SK-N-SH (cell line): ENCODE measurements at places on chromosomes 13 and 19. TPM values are rescaled to one million over a fixed set of nuclear protein-coding genes. Genes with fewer than 3 reads are reported as not detected.

DNA sequence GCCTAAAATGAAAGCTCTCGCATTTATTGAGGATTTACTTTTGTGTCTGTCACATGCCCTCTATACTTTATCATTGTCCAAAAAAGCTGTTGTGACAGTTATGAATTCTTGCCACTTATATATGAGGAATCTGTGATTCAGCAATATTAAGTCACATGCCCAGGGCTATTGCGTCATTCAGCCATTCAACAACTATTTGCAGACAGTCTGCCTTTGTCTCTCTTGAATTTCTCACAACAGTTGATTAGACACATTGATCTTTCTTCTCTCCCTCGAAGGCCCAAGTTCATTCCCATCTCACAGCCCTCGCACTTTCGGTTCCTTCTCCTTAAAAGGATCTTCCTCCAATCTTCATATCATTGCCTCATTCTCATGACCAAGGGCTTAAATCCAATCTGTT, 342.6 kb downstream of the MZT1 start:
- no peak for DNase-seq

GRCh38 chr13:48334534-48335127, 31.1 kb downstream of the RB1 start:
- peak; percentile 15 for DNase-seq

DNA sequence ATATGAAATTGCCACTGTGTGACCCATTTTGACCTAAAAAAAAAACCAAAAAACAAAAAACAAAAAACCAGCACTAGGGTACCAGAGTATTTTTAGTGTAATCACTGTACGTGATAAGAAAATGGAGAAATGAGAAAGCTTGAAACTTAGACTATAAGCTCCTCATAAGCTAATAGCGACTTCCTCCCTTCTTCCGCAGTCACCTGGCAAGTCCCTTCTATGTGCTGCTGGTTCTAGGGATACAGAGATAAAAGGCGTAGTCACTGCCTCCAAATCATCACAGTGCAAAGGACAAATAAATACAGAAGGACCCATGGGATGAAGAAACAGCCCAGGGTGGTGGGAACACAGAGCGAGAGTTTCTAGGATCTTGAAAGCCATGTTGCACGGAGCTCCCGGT, 190.3 kb downstream of the TM9SF2 start:
- DNase-seq: no peak

- peak; percentile 95 for DNase-seq
Measured at GRCh38 chr19:47699360-47699917, 13.8 kb upstream of the EHD2 start.

DNA sequence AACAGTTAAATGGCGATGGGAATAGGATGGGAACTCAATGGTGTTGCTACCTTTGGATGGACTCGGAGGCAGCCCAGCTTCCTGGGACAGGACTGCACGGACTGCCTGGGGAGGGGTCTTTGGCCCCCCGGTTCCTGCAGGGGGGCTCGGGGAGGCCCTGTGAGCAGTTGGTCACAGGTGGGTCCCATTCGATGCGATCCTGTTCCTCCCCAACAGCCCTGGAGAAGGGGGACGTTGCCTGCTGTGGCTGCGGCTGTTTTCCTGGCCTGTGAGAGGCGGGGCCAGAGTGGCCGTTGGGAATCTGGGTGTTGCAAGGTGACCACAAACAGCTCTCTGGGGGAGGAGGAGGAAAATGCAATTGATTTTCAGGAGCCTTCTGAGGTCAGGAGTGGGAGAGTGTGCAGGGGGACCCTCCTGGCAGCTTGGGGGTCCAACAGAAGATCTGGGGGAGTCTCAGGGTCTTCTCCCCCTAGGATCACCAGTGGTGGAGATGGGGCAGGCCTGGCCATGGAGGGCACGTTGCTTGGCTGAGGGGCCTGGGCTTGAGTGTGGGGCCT, 1.9 kb upstream of the PLPPR3 start:
- no peak for DNase-seq

- no peak for DNase-seq
Measured at GRCh38 chr19:13838435-13839129, 38.4 kb upstream of the NANOS3 start.

- peak; percentile 38 for DNase-seq
Measured at GRCh38 chr13:108895220-108895704, 265.9 kb downstream of the MYO16 start.

GRCh38 chr13:21176215-21176981, at the start of the genes MRPL57 and SKA3:
TSS of gene MRPL57 (plus strand) at chr13:21176658. CDS start at chr13:21176917, 259 bp downstream.
TSS of gene SKA3 (minus strand) at chr13:21176552. CDS start at chr13:21176477, 75 bp downstream.
- DNase-seq: peak; percentile 98

GRCh38 chr19:19064098-19064722, 416 bp downstream of the SLC25A42 start:
- peak; percentile 91 for DNase-seq

GRCh38 chr13:113398963-113399754, 35.2 kb upstream of the GRTP1 start:
- DNase-seq: no peak

DNA sequence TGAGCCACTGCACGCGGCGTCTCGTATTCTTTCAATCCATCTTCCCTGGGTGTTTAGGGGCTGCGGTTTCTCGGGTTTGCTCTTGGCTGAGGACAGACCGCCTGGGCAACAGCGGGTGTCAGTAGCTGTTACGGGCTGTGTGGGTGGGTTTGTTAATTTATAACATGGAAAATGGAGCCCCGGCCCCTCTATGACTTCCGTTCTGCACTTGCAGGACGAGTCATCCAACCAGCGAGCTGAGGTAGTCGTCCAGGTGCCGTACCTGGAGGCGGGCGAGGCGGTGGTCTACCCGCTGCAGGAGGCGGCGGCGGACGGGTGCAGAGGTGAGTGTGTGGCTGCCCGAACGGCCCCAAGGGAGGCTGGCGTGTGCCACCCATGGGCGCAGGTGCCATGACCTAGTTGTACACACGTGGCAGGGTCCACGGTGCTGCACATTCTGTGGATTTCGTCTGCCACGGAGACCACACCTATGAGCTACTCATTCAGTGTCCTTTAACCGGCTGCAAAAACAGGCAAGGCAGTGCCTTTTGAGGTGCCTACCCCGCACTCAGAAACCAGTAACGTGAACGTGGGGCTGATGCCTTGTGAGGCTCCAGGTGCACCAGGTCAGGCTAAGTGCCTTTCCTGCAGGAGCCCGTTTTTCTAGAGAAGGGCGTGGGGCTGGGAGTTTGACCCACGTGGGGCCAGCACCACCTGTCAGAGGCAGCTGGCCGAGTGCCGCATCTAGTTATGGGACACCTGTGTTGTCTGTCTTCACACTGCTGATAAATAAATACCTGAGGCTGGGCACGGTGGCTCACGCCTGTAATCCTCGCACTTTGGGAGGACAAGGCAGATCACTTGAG, 10.9 kb downstream of the POLR2E start:
- no peak for DNase-seq

- peak; percentile 82 for DNase-seq
Measured at GRCh38 chr19:19053508-19054314, 10.1 kb upstream of the SLC25A42 start.

- peak; percentile 8 for DNase-seq
Measured at GRCh38 chr19:6970443-6970842, 50.8 kb downstream of the MBD3L2B start.

- DNase-seq: no peak
Measured at GRCh38 chr13:30567072-30567471, 50.6 kb upstream of the USPL1 start.

- no peak for DNase-seq
Measured at GRCh38 chr13:73535341-73535740, 476.5 kb downstream of the KLF5 start.

- no peak for DNase-seq
Measured at GRCh38 chr13:57748096-57748495, 116.6 kb downstream of the PCDH17 start.

GRCh38 chr19:58569943-58570670, 3.0 kb downstream of the MZF1 start:
- no peak for DNase-seq

DNA sequence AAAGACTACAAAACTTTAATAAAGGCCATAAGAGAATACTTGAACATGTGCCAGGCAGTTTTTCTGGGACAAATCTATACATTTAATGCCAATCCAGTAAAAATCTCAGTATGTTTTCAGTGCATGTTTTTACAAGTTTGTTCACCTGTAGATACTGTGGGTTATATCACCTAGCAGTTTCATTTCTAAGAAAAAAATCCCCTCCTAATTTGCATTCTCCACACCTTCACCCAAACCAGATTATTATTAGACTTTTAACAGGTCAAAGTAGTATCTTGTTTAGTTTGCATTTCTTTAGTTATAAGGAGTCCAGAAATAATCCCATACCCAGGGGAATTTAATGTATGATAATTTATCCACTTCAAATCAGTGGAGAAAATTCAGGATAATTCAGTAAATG, 17.0 kb upstream of the LPAR6 start:
- DNase-seq: no peak

GRCh38 chr13:21501686-21502085, 42.6 kb upstream of the ZDHHC20 start:
- DNase-seq: no peak

- no peak for DNase-seq
Measured at GRCh38 chr13:30124131-30124768, 183.1 kb downstream of the KATNAL1 start.

DNA sequence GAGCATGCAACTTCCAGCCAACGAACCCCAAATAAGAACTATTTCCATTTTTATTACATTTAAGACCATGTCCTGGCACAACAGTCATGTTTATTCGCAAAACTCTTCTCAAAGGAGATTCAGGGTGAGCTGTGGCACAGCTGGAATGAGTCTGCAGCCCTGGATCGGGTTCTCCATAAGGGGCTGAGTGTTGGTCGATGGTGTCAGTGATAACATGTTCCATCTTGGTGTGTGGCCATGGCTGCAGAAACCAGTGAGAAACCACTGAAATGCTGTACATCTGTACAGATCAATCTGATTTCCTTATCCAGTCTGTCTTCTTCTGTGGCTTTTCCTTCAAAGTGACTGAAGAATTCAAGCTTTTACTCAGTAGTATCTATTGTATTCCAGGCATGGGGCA, 15.2 kb downstream of the FAM124A start:
- no peak for DNase-seq

- DNase-seq: no peak
Measured at GRCh38 chr19:10780368-10780767, 55.6 kb downstream of the TMED1 start.

DNA sequence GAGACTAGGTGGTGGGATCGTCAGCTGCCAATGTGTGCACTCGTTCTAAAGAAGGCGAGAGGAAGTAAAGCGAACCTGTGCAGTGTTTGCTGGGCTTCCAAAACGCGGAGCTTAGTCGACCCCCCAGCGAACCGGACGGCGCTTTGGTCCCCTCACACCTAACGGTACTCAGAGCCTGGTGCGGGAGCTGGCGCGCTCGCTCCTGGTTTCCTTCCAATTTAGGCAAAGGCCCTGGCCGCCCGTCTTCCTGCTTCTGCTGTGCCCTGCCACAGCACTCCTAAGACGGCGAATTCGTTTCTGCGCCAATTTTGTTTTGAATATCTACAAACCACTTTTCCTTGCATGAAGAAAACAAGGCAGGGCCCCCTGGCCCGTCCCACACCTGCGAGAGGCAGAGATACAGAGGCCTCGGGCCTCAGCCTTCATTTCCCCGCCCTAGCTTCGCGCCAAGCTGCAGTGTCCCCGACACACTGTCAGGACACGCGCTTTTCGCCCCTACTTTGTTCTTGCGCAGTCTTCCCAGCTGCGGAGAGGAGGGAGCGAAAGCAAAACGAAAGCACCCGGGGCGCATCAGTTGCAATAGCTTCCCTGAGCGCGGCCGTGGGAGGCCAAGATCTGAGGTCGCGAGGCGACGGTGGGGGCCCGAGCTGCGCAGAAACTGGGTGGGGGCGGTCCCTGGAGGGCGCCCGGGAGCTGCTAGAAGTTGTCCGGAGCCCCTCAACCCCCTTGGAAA, 111.9 kb downstream of the KCNRG start:
- DNase-seq: no peak

DNA sequence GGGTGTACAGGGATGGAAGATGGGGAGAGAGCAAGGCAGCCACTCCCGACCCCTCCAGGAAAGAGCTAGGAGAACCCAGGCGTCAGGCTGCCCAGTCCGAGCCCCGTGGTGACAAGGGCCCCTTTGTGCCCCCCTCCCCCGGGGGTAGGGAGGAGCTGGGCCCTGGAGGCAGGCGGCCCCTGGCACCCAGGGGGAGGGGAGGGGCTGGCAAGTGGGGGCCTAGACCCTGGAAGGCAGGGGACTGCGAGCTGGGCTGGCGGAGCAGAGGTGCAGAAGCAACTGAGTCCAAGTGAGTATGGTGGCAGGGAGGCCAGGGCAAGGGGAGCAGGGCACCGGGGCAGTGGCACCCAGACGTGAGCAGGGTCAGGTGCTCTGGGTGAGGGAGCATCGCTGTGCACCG, at the start of gene MAG:
Gene MAG, plus strand, starts transcription at position 246 of the 400 bp plus-strand sequence. CDS start 3,248 bp downstream, outside the sequence.
- no peak for DNase-seq

DNA sequence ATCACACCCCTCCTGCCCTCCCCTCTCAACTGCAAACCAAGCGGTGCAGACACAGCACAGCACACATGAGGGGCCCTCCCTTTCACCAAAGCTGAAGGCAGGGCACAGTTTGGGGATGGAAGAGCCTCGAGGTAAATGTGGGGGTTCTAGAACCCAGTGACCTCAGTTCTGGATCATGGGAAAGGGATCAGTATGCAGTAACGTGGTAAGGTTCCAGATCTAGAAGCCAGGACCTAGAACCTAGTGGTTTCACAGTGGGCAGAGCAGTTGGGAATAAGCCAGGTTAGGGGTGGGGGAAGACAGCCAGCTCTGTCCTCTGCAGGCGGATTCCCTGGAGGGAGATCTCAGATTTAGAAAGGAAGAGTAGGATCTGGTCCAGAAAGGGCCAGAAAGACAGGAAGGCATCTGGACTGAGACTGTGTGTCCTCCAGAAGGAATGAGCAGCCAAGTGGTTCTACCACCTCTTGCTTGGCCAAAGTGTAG, 3.1 kb downstream of the FTL start:
- no peak for DNase-seq

GRCh38 chr13:51858433-51859247, 3.1 kb upstream of the CCDC70 start:
- no peak for DNase-seq

ZNF563 gene
- polyA plus RNA-seq: 0.99 and 1.3 TPM in 2 replicates

APOC1 gene
- polyA plus RNA-seq: 0.73 and 2.7 TPM in 2 replicates

TTYH1 gene
- polyA plus RNA-seq: 0.05 and 0.21 TPM in 2 replicates

CTXN1 gene
- polyA plus RNA-seq: 28.3 and 53.8 TPM in 2 replicates

IFNL1 gene
- not detected in 2 replicates for polyA plus RNA-seq

DCLK1 gene
- polyA plus RNA-seq: 0.94 and 1.1 TPM in 2 replicates

ADM5 gene
- 1.3 TPM in 2 replicates for polyA plus RNA-seq

SH2D3A gene
- 0.35 and 0.42 TPM in 2 replicates for polyA plus RNA-seq

CNN1 gene
- 4.6 and 6.6 TPM in 2 replicates for polyA plus RNA-seq

INAFM1 gene
- 3.8 and 5.5 TPM in 2 replicates for polyA plus RNA-seq

IRGC gene
- polyA plus RNA-seq: not detected in 2 replicates

PSG7 gene
- 0.05 TPM in 1 of 2 replicates, not detected in the other for polyA plus RNA-seq

LGALS4 gene
- polyA plus RNA-seq: 0.21 and 0.58 TPM in 2 replicates

SIGLEC10 gene
- polyA plus RNA-seq: not detected in 2 replicates

KIR2DL3 gene
- not detected in 2 replicates for polyA plus RNA-seq

CACNA1A gene
- polyA plus RNA-seq: 1.3 TPM in 2 replicates

FCER2 gene
- not detected in 2 replicates for polyA plus RNA-seq
